ENCODE measurements at places on chromosomes 5 and 9. TPM values are rescaled to one million over a fixed set of nuclear protein-coding genes. Genes with fewer than 3 reads are reported as not detected.

Gene MEGF10
- total RNA-seq = not detected

Gene CSF2
- total RNA-seq = 0.60 TPM

Gene CORO2A
- total RNA-seq = 4.9 TPM

Gene CER1
- total RNA-seq = not detected

Gene PCDHB4
- 0.35 TPM for total RNA-seq

Gene IQGAP2
- total RNA-seq = under 0.01 TPM

Gene RNF145
- 76.4 TPM for total RNA-seq

Gene SLC6A18
- not detected for total RNA-seq

Gene ENTPD2
- total RNA-seq = 0.17 TPM
